Central memory CD8-positive, alpha-beta T cell (primary cell): ENCODE measurements at places on chromosomes 2 and 18.

- H3K36me3 ChIP-seq, result peaks cover 2% of the 10 kb centered on the region
- DNase-seq, result no peak
- no peaks in the 10 kb centered on the region for H3K4me1 ChIP-seq
Measured at GRCh38 chr18:72651033-72651432, 106.9 kb upstream of the CBLN2 start.

GRCh38 chr2:197293252-197294007 is 17.1 kb downstream of the ANKRD44 start:
- peak overlapping the region; percentile 93 for H3K27ac ChIP-seq
- H3K27me3 ChIP-seq, result no peaks in the 10 kb centered on the region
- H3K4me1 ChIP-seq, result peaks cover 87% of the 10 kb centered on the region
- H3K4me3 ChIP-seq, result peak overlapping the region; percentile 78
- H3K36me3 ChIP-seq, result peaks cover 23% of the 10 kb centered on the region

DNA sequence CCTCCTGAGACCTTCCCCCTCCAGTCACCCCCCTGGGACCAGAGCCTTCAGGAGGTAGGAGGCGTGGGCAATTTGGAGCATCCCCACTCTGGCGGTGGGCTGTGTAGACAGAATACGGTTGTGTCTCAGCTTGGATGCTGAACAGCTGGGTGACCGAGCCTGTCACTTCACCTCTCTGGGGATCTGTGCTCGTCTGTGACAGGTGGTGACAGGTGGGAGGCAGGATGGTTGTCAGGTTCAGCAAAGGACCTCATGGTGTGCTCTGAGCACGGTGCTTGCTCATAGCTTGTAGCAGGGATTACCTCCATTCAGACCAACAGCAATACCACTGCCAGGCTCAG is 186.5 kb upstream of the HS6ST1 start:
- no peaks in the 10 kb centered on the region for H3K36me3 ChIP-seq
- DNase-seq, result no peak
- H3K4me1 ChIP-seq, result no peaks in the 10 kb centered on the region
- H3K27ac ChIP-seq, result no peak overlapping the region
- H3K27me3 ChIP-seq, result peaks cover 9% of the 10 kb centered on the region

DNA sequence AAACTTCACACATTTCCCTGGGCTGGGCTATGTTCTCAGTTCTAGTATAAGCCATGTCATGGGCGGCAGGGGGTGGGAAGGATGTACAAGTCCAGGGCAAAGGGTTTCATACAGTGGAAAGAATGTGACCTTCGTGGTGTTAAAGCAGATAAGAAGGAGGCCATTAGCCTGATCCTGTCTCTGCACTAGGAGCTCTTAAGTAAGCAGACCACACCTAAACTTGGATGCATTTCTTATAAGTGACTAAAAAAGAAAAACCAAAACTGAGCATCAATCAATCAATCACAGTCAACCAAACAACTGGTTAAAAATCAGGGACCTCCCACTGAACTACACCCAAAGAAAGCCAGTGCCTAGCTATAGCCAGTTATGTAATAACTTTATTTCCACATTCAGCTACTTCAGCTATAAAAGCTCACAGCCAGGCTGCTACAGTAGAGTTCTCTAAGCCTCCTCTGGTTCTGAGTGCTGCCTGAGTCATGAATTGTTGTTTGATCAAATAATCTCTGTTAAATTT is 46.8 kb upstream of the RIOK3 start:
- no peak overlapping the region for H3K27ac ChIP-seq
- no peak for DNase-seq
- peaks cover 1% of the 10 kb centered on the region for H3K36me3 ChIP-seq

GRCh38 chr2:140643761-140644187 is 1487.0 kb downstream of the LRP1B start:
- no peaks in the 10 kb centered on the region for H3K4me1 ChIP-seq
- no peaks in the 10 kb centered on the region for H3K27me3 ChIP-seq
- DNase-seq, result no peak
- no peak overlapping the region for H3K4me3 ChIP-seq
- H3K36me3 ChIP-seq, result peaks cover 3% of the 10 kb centered on the region

GRCh38 chr2:136022396-136023146 is 37.1 kb upstream of the DARS1 start:
- H3K27me3 ChIP-seq, result no peaks in the 10 kb centered on the region
- no peaks in the 10 kb centered on the region for H3K36me3 ChIP-seq
- H3K4me1 ChIP-seq, result no peaks in the 10 kb centered on the region
- DNase-seq, result no peak
- H3K4me3 ChIP-seq, result no peak overlapping the region

GRCh38 chr2:165645930-165646831 is 147.9 kb downstream of the GALNT3 start:
- H3K36me3 ChIP-seq, result no peaks in the 10 kb centered on the region
- DNase-seq, result no peak
- no peak overlapping the region for H3K4me3 ChIP-seq

GRCh38 chr2:207770602-207771404 is 1.1 kb upstream of the FZD5 start:
- H3K4me3 ChIP-seq, result peak overlapping the region; percentile 90
- peaks cover 18% of the 10 kb centered on the region for H3K27me3 ChIP-seq
- H3K36me3 ChIP-seq, result peaks cover 8% of the 10 kb centered on the region
- no peak overlapping the region for H3K27ac ChIP-seq

GRCh38 chr2:156147594-156148330 is 184.8 kb downstream of the NR4A2 start:
- no peaks in the 10 kb centered on the region for H3K4me1 ChIP-seq
- no peaks in the 10 kb centered on the region for H3K36me3 ChIP-seq
- H3K27ac ChIP-seq, result no peak overlapping the region
- H3K4me3 ChIP-seq, result no peak overlapping the region

GRCh38 chr2:79271456-79271855 is 111.9 kb upstream of the REG3A start:
- no peaks in the 10 kb centered on the region for H3K27me3 ChIP-seq
- H3K4me1 ChIP-seq, result no peaks in the 10 kb centered on the region
- DNase-seq, result no peak
- no peak overlapping the region for H3K4me3 ChIP-seq
- peaks cover 2% of the 10 kb centered on the region for H3K36me3 ChIP-seq

- peaks cover 62% of the 10 kb centered on the region for H3K36me3 ChIP-seq
- DNase-seq, result no peak
- no peaks in the 10 kb centered on the region for H3K27me3 ChIP-seq
Measured at GRCh38 chr2:112572005-112572404, 12.4 kb upstream of the CHCHD5 start.

DNA sequence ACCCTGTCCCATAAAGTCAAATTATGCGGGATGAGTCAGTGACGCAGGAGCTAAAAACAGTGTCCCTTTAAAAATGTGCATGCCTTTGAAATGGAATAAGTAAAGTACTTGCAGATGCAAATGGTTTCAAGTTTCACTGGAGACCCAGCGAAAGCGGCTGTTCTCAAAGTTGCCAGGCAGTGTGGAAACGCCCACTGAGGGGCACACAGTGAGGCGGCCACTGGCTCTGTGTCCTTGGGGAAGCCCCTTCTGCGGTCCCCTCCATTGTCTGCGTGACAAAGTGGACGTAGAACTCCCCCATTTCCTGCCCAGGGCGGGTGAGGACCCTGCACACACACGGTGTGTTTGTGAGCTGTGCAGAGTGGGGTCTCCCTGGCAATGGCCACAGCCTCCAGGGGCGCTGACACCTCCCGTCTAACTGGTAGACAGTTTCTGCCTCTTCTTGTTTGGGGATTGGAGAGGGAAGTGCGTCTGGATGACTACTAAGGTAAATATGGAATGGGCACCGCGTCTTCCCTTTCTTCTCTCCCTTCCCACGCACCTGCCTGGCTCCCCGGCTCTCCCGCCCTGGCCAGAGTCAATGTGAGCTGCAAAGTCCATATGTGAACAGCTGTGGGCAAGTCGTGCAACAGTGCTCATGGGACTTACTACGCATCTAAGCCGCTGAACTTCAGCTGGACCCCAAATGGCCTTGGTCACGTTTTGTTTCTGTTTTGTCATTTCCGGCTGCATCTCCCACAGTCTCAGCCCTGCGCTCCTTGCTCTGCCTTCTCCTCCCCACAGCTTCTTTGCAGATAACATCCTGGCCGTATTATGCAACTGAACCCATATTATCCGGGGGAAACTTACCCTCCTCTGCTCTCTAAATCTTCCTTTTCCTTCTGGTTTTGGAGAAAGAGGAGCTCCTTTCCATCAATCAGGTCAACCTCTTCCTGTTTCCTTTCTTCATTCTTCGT is 33.7 kb upstream of the ZNF516 start:
- H3K4me1 ChIP-seq, result peaks cover 14% of the 10 kb centered on the region
- no peaks in the 10 kb centered on the region for H3K36me3 ChIP-seq
- DNase-seq, result no peak
- H3K27me3 ChIP-seq, result peaks cover 72% of the 10 kb centered on the region
- no peak overlapping the region for H3K27ac ChIP-seq
- H3K4me3 ChIP-seq, result peak overlapping the region; percentile 39

GRCh38 chr2:27262379-27263286 is at the start of gene SLC30A3:
TSS of gene SLC30A3 (minus strand) at chr2:27263047. CDS start at chr2:27262906, 141 bp downstream.
- H3K27me3 ChIP-seq, result peaks cover 64% of the 10 kb centered on the region
- H3K4me3 ChIP-seq, result peak within 1 kb of the TSS; percentile 85
- peaks cover 26% of the 10 kb centered on the region for H3K4me1 ChIP-seq
- no peaks in the 10 kb centered on the region for H3K36me3 ChIP-seq
- H3K27ac ChIP-seq, result peak within 1 kb of the TSS; percentile 16

GRCh38 chr2:206647985-206648384 is 5.7 kb downstream of the FAM237A start:
- no peak for DNase-seq
- no peak overlapping the region for H3K4me3 ChIP-seq
- peaks cover 19% of the 10 kb centered on the region for H3K27me3 ChIP-seq
- H3K4me1 ChIP-seq, result no peaks in the 10 kb centered on the region

DNA sequence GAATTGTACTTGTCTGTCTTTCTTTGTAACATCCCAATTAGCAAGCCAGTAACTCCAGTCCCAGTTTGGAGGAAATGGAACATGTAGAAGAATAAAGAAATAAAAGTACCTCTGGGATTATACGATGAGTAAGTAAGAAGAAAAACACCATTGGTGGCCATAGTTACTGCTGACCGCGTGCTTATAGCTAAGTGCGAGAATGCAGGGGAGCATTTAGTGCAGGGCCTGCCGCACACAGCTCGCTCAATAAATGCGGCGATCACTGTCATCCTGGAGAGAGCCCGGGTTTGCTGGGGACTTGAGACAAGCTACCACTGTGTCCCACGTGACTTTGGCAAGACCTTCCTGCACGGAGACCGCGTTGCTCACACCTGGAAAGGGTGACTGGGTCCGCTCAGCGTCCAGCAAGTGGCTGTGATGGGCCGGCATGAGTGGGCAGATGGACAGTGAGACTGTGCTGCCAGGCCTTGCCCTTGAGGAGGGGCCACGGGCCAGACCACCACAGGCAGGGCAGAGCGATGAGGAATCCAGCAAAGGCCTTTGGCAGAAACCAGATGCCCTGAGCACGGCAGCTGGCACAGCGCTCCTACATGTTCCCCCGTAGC is 54.8 kb downstream of the ADI1 start:
- H3K4me1 ChIP-seq, result peaks cover 6% of the 10 kb centered on the region
- no peak overlapping the region for H3K27ac ChIP-seq
- H3K27me3 ChIP-seq, result no peaks in the 10 kb centered on the region
- no peak overlapping the region for H3K4me3 ChIP-seq
- DNase-seq, result no peak
- H3K36me3 ChIP-seq, result peaks cover 19% of the 10 kb centered on the region

DNA sequence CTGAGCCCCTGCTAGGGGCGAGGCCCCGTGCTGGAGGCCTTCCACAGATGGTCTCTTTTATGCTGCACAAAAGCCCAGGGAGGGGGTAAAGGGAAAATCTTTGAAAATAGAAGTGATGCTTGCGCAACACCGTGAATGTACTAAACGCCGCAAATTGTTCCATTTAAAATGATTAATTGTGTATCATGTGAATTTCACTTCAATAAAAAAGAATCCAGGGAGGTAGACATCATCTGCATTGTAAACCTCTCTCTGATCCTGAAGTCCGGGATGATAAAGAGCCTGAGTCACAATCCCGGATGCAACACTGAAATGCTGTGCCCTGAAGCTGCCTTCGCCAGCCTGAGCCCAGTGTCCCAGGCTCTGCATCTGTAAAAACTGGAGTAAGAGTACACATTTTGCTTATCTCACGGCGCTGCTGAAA is 107.7 kb upstream of the PPP1CB start:
- H3K4me3 ChIP-seq, result no peak overlapping the region
- H3K27ac ChIP-seq, result no peak overlapping the region
- no peaks in the 10 kb centered on the region for H3K36me3 ChIP-seq
- H3K4me1 ChIP-seq, result no peaks in the 10 kb centered on the region
- no peak for DNase-seq
- no peaks in the 10 kb centered on the region for H3K27me3 ChIP-seq

GRCh38 chr2:224764565-224765236 is 48.5 kb upstream of the CCDC195 start:
- H3K27me3 ChIP-seq, result no peaks in the 10 kb centered on the region
- no peak for DNase-seq
- peak overlapping the region; percentile 53 for H3K27ac ChIP-seq

- no peak overlapping the region for H3K4me3 ChIP-seq
- no peaks in the 10 kb centered on the region for H3K36me3 ChIP-seq
- no peak for DNase-seq
- no peak overlapping the region for H3K27ac ChIP-seq
- H3K4me1 ChIP-seq, result no peaks in the 10 kb centered on the region
- no peaks in the 10 kb centered on the region for H3K27me3 ChIP-seq
Measured at GRCh38 chr18:42404151-42404550, 449.1 kb downstream of the PIK3C3 start.

GRCh38 chr2:160174322-160174721 is 25.8 kb downstream of the ITGB6 start:
- no peak overlapping the region for H3K27ac ChIP-seq
- no peaks in the 10 kb centered on the region for H3K4me1 ChIP-seq
- no peaks in the 10 kb centered on the region for H3K36me3 ChIP-seq
- no peak overlapping the region for H3K4me3 ChIP-seq
- DNase-seq, result no peak
- peaks cover 17% of the 10 kb centered on the region for H3K27me3 ChIP-seq

- H3K27ac ChIP-seq, result no peak overlapping the region
- H3K27me3 ChIP-seq, result no peaks in the 10 kb centered on the region
- peaks cover 32% of the 10 kb centered on the region for H3K4me1 ChIP-seq
- no peak overlapping the region for H3K4me3 ChIP-seq
Measured at GRCh38 chr2:33494155-33494779, 17.8 kb downstream of the RASGRP3 start.

DNA sequence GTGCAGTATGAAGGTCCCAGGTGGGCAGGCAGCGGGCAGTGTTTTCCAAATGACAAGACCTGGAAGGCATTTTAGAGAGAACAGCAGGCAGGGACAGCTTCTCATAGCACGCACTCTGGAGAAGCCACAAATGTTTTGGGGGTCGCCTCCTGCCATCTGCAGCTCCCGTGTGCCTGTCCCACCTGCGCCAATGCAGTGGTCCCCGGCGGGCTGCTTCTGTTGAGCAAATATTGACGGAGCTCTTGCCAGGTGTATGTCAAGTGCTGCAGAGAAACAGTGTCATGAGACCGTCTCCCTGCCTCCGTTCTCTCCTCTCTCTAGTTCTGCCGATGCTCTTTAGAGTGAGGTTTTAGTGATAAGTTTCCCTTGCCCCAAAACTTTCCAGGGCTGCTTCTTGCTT is 174.8 kb downstream of the LDLRAD4 start:
- no peak overlapping the region for H3K4me3 ChIP-seq
- H3K27me3 ChIP-seq, result no peaks in the 10 kb centered on the region
- H3K27ac ChIP-seq, result no peak overlapping the region
- no peak for DNase-seq
- H3K4me1 ChIP-seq, result no peaks in the 10 kb centered on the region
